ENCODE measurements at places on chromosomes 12 and 14.

GRCh38 chr12:108033090-108033489 is 96.0 kb upstream of the WSCD2 start:
- no peak for DNase-seq

DNA sequence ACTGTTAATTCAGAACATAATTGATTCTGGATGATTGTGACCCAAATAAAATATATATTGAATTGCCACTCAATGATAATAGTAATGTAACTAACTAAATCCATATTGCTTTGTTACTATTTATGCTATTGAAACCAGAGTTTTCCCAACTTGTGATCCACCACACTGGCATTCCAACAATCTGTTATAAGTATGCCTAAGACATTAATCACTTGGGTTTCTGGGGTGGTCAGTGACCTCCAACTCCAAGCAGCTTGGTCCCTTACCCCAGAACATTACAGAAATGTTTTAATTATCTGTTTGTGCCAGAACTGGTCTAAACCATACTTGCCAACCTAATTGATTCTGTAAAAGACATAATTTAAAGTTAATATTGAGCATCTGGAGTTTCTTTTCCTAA is 14.6 kb downstream of the CAPS2 start:
- DNase-seq: no peak

- DNase-seq: no peak
Observed at GRCh38 chr14:75042035-75042434, 9.2 kb downstream of the MLH3 start.

GRCh38 chr12:46483572-46484395 is 111.2 kb upstream of the SLC38A2 start:
- no peak for DNase-seq

DNA sequence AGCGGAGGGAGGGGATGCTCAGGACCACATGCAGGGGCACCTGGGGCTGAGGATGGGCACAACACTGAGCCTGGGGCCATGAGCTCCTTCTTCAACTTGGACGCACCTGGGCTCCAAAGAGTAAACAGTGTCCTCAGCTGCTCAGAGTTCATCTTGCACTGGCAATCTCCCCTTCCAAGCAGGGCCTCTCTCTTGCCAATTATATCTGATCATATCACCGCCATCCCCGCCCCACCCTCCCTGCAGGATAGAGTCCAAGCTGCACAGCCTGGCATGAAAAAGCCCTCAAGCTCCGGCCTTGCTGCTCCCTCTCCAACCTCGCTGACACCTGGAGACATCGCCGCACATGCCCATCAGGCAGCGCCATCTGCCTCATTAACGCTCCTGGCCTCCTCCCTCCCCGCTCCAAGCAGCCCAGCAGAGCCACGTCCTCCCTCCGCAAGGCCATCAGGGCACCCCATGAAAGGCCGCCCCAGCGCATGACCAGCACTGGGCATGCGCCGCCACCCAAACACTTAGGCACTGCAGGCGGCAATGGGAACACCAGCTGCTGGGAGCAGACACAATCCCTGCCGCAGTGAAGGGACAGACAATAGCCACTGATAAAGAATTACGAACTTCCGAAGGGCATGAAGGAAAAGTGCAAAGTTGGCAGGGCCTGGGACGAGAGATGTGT is 88.8 kb downstream of the CHGA start:
- DNase-seq: no peak

DNA sequence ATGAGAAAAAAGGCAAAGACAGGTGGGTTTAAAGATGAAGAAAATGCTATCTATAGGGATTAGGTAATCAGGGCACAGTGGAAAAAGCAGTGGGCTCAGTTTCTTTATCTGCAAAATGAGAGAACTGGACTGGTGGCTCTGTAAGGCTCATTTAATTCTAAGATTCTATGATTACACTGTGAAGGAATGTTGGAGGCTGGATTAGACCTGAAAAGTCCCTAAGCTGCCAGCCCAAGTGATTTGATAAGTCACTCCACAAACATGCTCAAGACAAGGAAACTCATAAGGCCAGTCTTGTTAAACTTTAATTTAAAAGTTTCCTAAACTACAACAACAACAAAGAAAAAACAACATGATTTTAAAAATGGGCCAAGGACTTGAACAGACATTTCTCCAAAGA is 75.1 kb downstream of the DCAF5 start:
- no peak for DNase-seq

DNA sequence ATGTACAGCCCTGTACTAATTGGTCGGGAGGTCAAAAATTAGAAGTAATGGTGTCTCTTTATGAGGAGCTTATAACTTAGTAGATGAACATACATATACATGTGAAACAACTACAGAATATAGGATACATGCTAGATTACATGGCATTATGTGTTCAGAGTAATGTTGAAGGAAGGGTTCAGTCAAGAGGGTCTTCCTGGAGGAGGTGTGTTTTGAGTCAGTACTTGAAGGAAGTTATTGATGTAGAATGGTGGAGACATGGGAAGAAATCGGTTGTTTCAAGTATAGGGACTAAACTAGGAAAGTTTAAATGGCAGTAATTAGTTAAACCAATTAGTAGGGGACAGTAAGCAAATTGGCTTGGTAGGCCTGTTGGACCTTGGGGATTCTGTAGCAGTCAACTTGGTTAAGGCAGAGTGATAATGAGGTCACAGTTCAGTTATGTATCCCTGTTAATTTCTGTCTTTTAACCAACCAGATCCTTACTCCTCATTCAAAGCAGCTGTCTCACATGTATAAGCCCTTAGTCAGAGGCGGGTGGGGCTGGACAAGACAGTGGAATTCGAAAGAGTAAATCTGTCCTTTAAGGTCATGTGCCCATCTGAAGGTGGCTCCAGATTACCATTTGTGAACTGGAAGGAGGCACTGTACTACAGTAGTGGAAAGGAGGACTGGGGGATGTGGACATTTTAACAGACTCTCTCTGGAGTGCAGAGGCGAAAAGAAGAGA is 3.5 kb upstream of the ANKRD52 start:
- peak; percentile 75 for DNase-seq

- no peak for DNase-seq
Observed at GRCh38 chr12:77060136-77060882, 5.1 kb downstream of the E2F7 start.

DNA sequence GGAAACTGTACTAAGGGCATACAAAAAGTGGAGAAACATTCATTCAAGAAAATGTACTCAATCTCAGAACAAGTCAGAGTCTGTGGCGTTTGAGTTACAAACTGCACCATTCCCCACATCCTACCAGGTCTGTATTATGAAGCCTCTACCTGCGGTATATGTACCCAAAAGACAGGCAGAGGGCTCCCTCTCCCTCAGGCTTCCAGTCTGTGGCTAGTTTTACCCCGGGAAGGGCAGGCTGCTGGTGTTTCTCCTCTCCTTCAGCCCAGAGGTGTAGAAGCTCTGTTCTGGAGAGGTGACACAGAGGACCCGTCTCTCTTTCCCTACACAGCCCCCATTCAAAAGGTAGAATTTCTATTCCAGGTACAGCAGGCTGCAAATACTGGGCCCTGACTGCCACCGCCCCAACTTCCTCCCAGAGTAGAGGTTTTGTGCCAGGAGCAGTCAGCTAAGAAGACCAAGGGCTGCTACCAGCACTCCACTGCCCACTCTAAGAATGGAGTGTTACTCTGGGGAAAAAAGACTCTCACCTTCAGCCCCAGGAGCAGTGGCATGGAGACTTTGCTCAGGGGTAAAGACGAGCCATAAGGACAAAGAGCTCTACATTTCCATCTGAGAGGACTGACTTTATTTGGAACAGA is 39.4 kb downstream of the PARP11 start:
- no peak for DNase-seq

- no peak for DNase-seq
Observed at GRCh38 chr12:84632556-84632955, 280.0 kb downstream of the SLC6A15 start.

DNA sequence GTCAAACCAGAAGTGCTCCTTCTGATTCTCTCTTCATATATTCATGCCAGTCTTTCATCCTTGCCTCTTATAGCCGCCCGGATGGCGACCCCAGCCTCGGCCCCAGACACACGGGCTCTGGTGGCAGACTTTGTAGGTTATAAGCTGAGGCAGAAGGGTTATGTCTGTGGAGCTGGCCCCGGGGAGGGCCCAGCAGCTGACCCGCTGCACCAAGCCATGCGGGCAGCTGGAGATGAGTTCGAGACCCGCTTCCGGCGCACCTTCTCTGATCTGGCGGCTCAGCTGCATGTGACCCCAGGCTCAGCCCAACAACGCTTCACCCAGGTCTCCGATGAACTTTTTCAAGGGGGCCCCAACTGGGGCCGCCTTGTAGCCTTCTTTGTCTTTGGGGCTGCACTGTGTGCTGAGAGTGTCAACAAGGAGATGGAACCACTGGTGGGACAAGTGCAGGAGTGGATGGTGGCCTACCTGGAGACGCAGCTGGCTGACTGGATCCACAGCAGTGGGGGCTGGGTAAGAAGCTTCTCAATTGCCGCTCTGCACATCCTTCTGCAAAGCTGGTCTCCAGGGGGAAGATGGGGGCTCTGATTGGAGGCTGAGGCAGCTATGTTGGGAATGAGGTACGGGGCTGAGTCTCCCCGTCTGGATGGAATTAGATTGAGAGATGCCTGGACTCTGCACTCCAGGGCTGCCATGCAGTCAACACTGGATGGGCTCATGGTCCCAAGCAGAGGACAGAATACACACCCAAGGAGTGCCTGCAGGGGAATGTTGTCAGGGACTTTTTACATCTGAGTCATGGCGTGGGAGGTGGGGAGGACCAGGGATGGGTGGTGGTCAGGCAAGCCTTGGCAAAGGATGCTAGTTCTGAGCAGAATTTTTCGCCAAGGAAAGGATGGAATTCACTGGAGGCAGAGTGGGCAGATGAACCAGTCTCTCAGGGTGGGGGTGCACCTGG is 1.3 kb downstream of the BCL2L2 start:
- DNase-seq: no peak
